ENCODE measurements at places on chromosomes 3 and 15. TPM values are rescaled to one million over a fixed set of nuclear protein-coding genes. Genes with fewer than 3 reads are reported as not detected.

Gene HGD
- 0.50 TPM for total RNA-seq

Gene XYLB
- total RNA-seq, result 7.5 TPM

Gene CFAP20DC
- 1.7 TPM for total RNA-seq

Gene CHST2
- total RNA-seq, result 21.5 TPM

DNA sequence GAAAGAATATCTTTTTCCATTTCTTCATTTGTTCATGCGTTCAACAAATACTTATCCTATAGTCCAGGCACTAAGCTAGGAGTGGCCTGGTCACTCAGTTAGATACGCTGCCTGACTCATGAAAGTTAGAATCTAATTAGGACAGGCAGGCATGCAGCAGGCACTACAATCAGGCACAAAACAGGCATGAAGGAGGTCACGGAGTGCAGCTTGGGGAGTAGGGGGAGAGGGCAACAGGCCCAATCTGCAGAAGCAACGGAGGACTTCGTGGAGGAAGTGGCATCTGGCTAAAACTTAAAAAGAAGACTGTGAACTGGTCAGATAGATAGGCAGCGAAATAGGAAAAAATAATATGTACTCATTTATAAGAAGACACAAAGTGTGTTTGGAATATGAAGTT, 420.9 kb downstream of the MAGI1 start:
- no peaks in the 10 kb centered on the region for H3K36me3 ChIP-seq
- H3K4me3 ChIP-seq, result no peak overlapping the region
- DNase-seq, result no peak
- H3K27ac ChIP-seq, result no peak overlapping the region
- H3K4me1 ChIP-seq, result no peaks in the 10 kb centered on the region

GRCh38 chr3:73068419-73068818, 7.0 kb downstream of the EBLN2 start:
- H3K4me3 ChIP-seq, result no peak overlapping the region
- H3K4me1 ChIP-seq, result no peaks in the 10 kb centered on the region
- H3K27ac ChIP-seq, result no peak overlapping the region
- H3K27me3 ChIP-seq, result no peaks in the 10 kb centered on the region
- no peak for DNase-seq
- H3K36me3 ChIP-seq, result peaks cover under 1% of the 10 kb centered on the region

- H3K27me3 ChIP-seq, result no peaks in the 10 kb centered on the region
- peaks cover 36% of the 10 kb centered on the region for H3K36me3 ChIP-seq
- H3K4me1 ChIP-seq, result no peaks in the 10 kb centered on the region
- DNase-seq, result no peak
- no peak overlapping the region for H3K4me3 ChIP-seq
These were observed 43.9 kb upstream of the TTBK2 start for GRCh38 chr15:42964476-42964875.

GRCh38 chr3:159059395-159059794, 257.5 kb downstream of the MFSD1 start:
- no peaks in the 10 kb centered on the region for H3K4me1 ChIP-seq
- no peak for DNase-seq
- no peak overlapping the region for H3K4me3 ChIP-seq
- no peaks in the 10 kb centered on the region for H3K27me3 ChIP-seq
- H3K36me3 ChIP-seq, result no peaks in the 10 kb centered on the region

DNA sequence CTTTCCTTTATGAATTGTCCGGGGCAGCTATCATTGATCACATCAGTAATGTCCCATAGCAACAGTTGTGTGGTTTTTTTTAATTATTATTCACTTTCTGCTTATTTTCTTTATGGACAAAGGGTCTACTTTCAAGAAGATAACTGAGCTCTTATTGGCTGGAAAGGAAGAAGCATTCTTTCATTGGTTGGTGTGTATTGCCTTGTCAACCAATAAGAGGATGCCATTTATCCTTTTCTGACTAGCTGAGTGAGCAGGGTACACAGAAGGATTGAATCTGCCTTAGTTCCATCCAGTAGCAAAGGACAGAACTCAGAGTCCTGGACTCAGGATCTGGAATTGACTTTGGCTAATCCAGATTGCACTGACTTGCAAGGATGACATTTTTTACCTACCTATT, 13.2 kb upstream of the AEN start:
- no peak overlapping the region for H3K4me3 ChIP-seq
- peaks cover 16% of the 10 kb centered on the region for H3K36me3 ChIP-seq
- DNase-seq, result no peak
- peaks cover 51% of the 10 kb centered on the region for H3K4me1 ChIP-seq
- H3K27me3 ChIP-seq, result peaks cover 10% of the 10 kb centered on the region

GRCh38 chr3:10247679-10248183, 528 bp upstream of the TATDN2 start:
- peaks cover 13% of the 10 kb centered on the region for H3K36me3 ChIP-seq
- peaks cover 17% of the 10 kb centered on the region for H3K4me1 ChIP-seq
- DNase-seq, result no peak
- peak overlapping the region; percentile 70 for H3K27ac ChIP-seq
- no peaks in the 10 kb centered on the region for H3K27me3 ChIP-seq

DNA sequence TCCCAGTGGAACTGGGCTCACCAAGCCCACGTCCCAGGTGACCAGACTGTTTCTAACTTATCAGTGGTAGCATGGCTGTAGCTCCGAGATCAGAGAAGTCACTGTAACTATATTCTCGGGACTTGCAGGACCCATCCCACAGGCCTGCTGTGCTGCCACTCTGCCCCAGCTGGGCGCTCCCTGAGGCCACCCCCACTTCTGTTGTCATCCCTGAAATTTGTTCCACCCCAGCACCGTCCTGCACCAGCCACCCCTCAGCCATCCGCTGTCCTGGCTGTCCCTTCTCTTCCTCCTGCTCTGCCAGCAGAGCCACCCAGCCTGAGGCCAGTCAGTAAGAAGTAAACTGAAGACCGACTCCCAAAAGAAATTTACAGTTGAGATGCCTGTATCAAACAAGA, 33.0 kb upstream of the VILL start:
- H3K36me3 ChIP-seq, result peaks cover 2% of the 10 kb centered on the region
- peak overlapping the region; percentile 40 for H3K27ac ChIP-seq
- no peak for DNase-seq
- H3K4me1 ChIP-seq, result peaks cover 17% of the 10 kb centered on the region
- no peak overlapping the region for H3K4me3 ChIP-seq

- no peaks in the 10 kb centered on the region for H3K4me1 ChIP-seq
- no peak overlapping the region for H3K27ac ChIP-seq
- no peaks in the 10 kb centered on the region for H3K36me3 ChIP-seq
- no peak for DNase-seq
- no peaks in the 10 kb centered on the region for H3K27me3 ChIP-seq
These were observed 243.6 kb downstream of the ZIC1 start for GRCh38 chr3:147652651-147653366.

- no peaks in the 10 kb centered on the region for H3K4me1 ChIP-seq
- H3K4me3 ChIP-seq, result no peak overlapping the region
- peaks cover 9% of the 10 kb centered on the region for H3K36me3 ChIP-seq
- DNase-seq, result no peak
- H3K27me3 ChIP-seq, result no peaks in the 10 kb centered on the region
- no peak overlapping the region for H3K27ac ChIP-seq
These were observed 16.7 kb downstream of the FBXO45 start for GRCh38 chr3:196585044-196585757.

DNA sequence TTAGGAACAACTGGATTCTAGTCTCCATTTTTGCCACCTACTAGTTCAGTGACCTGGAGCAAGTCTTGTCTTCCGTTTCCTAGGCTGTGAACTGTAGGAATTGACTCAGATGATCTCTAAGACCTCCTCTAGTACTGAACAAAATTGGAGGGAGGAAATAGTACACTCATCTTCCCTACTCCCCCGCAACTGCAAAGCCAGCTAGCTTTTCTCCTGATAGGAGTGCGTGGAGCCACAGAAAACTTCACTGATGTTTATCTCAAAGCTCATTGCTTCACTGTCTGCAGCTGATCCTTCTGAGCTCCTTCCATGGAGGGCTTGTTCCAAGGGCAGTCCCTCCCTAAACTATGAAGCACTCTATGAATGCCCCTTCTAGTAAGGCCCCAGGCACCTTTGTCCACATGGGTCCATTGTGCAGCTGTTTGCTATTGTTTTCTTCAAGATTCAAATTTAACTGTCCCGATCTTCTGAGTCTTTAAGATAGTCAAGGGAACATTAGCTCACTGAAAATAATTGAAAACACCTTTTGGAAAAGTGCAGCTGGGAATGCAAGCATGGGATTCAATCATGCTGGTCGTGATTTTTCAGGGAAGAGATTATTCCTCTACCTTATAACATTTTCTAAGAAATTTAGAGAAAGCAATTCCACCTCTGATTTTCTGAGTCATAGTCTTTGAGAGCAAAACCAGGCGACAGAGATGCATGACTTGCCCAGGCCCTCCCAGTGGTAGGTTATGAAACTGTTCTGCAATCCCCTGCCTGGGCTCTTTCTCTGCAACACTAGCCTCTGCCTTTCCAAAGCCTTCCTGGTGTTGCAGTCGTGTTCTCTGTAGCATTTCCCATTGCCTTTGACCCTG, 24.3 kb downstream of the FILIP1L start:
- H3K4me3 ChIP-seq, result no peak overlapping the region
- no peaks in the 10 kb centered on the region for H3K27me3 ChIP-seq
- no peaks in the 10 kb centered on the region for H3K36me3 ChIP-seq
- no peaks in the 10 kb centered on the region for H3K4me1 ChIP-seq
- H3K27ac ChIP-seq, result no peak overlapping the region

GRCh38 chr15:99504071-99504822, 61.5 kb upstream of the MEF2A start:
- H3K4me1 ChIP-seq, result peaks cover 14% of the 10 kb centered on the region
- no peak overlapping the region for H3K27ac ChIP-seq
- DNase-seq, result no peak
- no peaks in the 10 kb centered on the region for H3K36me3 ChIP-seq
- H3K27me3 ChIP-seq, result no peaks in the 10 kb centered on the region

- no peak overlapping the region for H3K4me3 ChIP-seq
- no peaks in the 10 kb centered on the region for H3K36me3 ChIP-seq
- DNase-seq, result no peak
- H3K27me3 ChIP-seq, result no peaks in the 10 kb centered on the region
- peak overlapping the region; percentile 74 for H3K27ac ChIP-seq
These were observed 436 bp upstream of the SLC9A9 start for GRCh38 chr3:143848704-143849103.

- no peaks in the 10 kb centered on the region for H3K27me3 ChIP-seq
- DNase-seq, result no peak
- H3K36me3 ChIP-seq, result no peaks in the 10 kb centered on the region
- H3K4me3 ChIP-seq, result no peak overlapping the region
- H3K4me1 ChIP-seq, result no peaks in the 10 kb centered on the region
- no peak overlapping the region for H3K27ac ChIP-seq
These were observed 176.3 kb downstream of the ZNF621 start for GRCh38 chr3:40701016-40701588.

- H3K4me1 ChIP-seq, result no peaks in the 10 kb centered on the region
- no peaks in the 10 kb centered on the region for H3K36me3 ChIP-seq
- no peak overlapping the region for H3K4me3 ChIP-seq
- H3K27ac ChIP-seq, result no peak overlapping the region
These were observed 60.1 kb upstream of the GALNT15 start for GRCh38 chr3:16114429-16114828.

DNA sequence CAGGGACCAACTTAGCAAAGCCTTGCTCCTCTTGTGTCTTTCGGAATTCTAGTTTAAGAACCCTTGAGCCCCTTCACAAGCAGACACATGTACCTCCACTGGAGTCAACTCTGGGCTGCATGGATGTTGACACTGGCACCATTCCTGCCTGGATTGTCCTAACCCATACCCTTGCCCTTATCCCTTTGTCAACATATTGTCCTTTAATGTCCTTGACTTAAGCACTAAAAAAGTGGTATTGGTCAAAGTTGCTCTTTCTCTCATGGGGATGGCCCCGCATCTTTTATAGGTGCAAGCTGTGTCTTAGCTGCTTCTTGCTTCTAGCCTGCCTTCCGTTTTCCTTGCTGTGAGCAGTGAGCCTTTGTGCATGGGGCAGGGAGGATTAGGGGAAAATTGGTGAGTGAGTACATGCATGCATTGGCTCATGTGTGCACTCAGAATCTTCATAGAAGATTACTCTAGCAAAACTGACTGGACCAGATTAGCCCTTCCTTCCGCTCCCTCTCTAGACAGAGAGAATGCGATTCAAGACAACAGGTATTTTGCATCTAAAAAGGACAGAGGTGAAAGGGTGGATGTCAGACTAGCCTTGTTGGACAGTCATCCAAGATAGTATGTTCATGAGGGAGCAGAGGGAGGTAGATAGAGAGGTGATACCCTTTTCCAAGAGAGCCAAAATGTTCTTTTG, 42.4 kb downstream of the TGFBR2 start:
- DNase-seq, result no peak
- no peak overlapping the region for H3K4me3 ChIP-seq
- no peaks in the 10 kb centered on the region for H3K4me1 ChIP-seq
- H3K36me3 ChIP-seq, result no peaks in the 10 kb centered on the region
- no peak overlapping the region for H3K27ac ChIP-seq

DNA sequence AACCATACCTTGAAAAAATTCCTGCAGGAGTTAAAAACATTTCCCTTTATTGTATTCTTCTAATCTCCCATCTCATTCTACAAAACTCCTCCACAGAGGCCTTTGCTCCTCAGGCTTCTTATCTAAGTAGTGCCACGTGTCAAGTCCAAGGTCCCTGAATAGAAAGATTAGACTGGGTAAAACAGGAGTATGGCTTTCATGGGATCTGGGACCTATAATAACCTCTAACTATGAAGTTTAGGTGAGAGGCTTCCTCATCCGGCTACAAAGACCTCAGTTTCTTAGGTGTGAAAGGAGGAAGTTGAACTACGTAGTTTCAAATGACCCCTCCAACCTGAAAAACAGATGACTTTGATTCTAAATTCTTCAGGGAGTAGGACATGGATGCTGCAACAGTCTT, 20.0 kb downstream of the GPR15 start:
- no peak for DNase-seq
- H3K4me1 ChIP-seq, result no peaks in the 10 kb centered on the region
- no peak overlapping the region for H3K4me3 ChIP-seq
- no peaks in the 10 kb centered on the region for H3K36me3 ChIP-seq
- no peaks in the 10 kb centered on the region for H3K27me3 ChIP-seq
- H3K27ac ChIP-seq, result no peak overlapping the region

DNA sequence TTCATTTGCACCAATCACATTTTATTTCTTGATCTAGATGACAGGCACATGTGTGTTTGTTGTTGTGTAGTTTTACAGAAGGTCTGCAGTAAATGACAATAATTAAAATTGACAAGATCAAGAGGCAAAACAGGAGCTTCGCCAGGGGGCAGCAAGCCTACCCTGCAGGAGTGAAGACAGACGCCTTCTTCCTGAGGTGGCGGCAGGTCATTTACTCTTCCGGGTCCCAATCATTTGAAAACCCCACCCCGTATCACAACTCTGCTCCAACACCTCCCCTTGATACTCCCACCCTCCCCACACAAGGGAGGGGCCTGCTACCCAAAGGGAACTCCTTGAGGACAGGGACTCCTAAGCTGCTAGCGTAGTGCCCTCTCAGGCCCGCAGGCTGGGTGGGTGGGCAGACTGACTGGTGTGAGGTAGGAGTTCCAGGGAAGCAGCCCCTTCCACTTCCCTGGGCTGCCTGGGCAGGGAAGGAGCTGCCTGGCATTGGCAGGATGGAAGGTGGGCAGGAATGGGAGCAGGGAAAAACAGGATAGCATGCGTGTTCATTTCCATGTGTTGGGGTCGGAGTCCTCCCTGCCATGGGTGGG, 13.1 kb downstream of the CHDH start:
- no peaks in the 10 kb centered on the region for H3K27me3 ChIP-seq
- H3K4me1 ChIP-seq, result peaks cover 6% of the 10 kb centered on the region
- H3K36me3 ChIP-seq, result peaks cover 29% of the 10 kb centered on the region
- H3K27ac ChIP-seq, result no peak overlapping the region
- DNase-seq, result no peak
- H3K4me3 ChIP-seq, result no peak overlapping the region
